ENCODE measurements at places on chromosomes 2 and 18. TPM values are rescaled to one million over a fixed set of nuclear protein-coding genes. Genes with fewer than 3 reads are reported as not detected.

DNA sequence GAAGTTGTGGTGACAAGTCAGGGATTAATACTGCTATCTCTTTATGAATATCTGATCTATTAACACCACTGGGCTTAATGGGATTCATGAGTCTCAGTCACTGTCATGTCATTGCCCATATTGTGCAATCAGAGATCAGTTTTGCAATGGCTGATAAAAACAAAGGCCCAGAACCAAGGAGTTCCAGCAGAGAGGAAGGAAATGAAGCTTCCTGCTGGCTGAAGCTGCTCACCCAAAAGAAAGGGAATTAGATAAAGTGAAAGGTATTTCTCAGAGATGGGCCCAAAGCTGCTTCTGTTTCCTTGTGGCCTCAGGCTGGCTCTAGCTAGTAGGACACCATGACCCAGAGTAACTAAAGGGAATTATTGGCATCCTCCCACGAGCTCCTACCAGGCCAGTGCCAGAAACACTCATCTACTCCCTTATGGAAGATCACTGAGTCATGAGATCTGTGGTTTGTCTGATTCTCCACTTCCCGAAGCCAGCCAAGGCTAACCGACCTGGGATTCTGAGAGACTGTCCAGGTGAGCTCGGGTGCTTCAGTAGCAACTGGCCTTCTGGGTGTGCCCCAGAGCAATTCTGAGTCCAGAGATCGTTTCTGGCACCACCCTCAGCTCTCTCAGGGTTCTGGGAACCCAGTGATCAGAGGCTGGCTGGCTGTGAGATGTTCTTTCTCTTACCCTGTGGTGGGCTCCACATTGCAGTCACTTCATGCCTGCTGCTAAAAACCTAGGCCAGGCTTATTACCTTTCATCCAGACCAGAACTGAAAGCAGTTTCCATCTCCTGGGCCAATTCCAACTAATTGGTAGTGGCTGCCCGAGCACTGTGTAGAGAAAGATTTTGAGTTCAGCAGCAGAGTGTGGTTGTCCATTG, 129.5 kb upstream of the PELI1 start:
- H3K27me3 ChIP-seq = no peaks in the 10 kb centered on the region
- peaks cover under 1% of the 10 kb centered on the region for H3K4me1 ChIP-seq
- no peaks in the 10 kb centered on the region for H3K36me3 ChIP-seq
- H3K27ac ChIP-seq = no peak overlapping the region

DNA sequence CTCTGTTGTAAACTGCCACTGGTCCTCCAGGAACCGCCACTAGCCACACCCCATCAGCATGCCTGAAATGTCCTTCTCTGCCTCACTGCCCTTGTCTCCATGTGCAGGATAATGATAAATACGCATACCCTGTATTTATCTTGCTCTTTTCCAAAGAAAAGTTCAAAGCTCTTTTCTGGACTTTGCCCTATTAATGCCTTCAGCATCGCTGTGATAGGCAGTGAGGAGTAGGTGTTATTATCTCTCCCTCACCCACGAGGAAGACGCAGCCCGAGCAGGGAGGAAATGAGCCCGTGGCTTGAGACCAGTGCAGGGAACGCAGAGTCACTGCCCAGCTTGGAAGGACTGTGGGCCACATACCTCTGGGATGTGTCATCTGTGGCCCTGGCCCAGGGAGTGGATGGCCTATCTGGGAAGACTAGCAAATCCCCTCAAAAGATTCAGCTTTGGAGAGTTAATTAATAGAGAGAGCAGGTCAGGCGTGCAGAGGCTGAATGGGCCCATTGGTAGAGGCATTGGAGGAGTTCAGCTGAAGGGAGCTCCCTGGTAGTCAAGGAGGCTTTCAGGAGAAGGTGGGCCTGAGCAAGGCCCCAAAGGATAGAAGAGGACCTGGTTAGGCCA, 39.5 kb upstream of the MCFD2 start:
- DNase-seq = peak; percentile 92
- no peak overlapping the region for H3K27ac ChIP-seq
- no peaks in the 10 kb centered on the region for H3K27me3 ChIP-seq
- no peak overlapping the region for H3K4me3 ChIP-seq

- H3K4me1 ChIP-seq = no peaks in the 10 kb centered on the region
- no peaks in the 10 kb centered on the region for H3K36me3 ChIP-seq
- H3K27me3 ChIP-seq = no peaks in the 10 kb centered on the region
- no peak overlapping the region for H3K4me3 ChIP-seq
Measured at GRCh38 chr2:27799646-27800010, 28.1 kb downstream of the MRPL33 start.

CD28 gene
- not detected for total RNA-seq

- peak overlapping the region; percentile 74 for H3K4me3 ChIP-seq
- no peak overlapping the region for H3K27ac ChIP-seq
Measured at GRCh38 chr18:21742315-21742687, 1.7 kb downstream of the MIB1 start.

DNA sequence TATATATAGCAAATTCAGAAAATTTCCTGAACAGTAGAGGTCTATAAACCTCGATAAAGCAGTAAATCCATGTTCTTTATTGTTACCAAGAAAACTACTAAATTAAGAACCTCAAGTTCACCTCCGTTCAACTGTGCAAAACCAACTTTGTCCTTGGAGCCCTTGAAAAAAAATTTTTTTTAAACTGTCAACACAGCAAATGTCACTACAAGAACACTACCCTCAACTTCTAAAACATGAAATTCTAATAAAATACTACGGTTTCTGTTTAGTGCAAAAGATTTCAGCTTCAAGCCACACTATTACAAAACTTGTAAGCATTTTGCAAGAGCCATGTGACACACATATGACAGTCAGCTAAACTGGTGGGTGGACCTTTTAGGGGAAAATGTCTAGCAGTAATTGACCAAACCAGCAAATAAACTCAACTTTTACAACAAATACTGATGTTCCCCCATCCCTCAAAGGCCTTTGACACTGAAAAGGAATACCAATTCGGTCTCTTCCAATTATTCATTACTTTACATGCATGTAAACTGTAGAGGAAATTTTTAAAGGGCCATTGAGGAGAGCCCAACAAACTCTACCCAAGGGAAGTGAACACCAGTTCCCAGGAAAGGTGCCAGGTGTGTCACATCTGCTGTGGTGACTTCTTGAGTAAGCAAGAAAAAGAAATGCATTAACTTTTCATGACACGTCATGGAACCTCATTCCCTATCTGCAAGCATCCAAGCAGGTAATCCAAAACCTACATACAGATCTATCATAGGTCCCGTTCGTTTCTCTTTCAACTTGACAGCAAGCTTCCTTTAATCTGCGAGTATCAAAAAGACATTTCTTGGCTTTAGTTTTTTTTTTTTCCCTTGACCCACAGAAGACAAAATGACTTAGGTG, 1.4 kb downstream of the RAB1A start:
- H3K36me3 ChIP-seq = no peaks in the 10 kb centered on the region
- peaks cover 16% of the 10 kb centered on the region for H3K4me1 ChIP-seq
- H3K27ac ChIP-seq = peak overlapping the region; percentile 98
- no peaks in the 10 kb centered on the region for H3K27me3 ChIP-seq
- no peak for DNase-seq

DNA sequence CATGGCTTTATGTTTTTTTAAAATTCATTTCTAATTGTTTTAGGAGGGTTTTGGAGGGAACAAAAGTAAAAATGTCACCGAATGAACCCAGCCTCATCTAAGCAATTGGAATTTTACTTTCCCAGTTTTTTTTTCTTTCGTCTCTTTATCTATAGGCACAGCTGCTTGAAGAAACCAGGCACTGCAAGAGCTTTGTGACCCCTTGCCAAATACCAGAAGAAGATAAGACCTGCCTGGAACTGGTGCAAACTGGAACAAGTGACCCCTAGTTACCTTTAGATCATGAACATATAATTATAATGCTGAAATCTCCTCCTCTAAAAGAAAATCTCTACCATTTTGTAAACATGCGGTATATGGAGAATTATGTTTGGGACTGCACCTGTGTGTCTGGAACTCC, 100.9 kb downstream of the TSN start:
- H3K4me1 ChIP-seq = peaks cover 17% of the 10 kb centered on the region
- DNase-seq = peak; percentile 43
- H3K27ac ChIP-seq = no peak overlapping the region
- H3K36me3 ChIP-seq = no peaks in the 10 kb centered on the region

- H3K4me1 ChIP-seq = no peaks in the 10 kb centered on the region
- no peak overlapping the region for H3K4me3 ChIP-seq
- no peak overlapping the region for H3K27ac ChIP-seq
- peaks cover 55% of the 10 kb centered on the region for H3K36me3 ChIP-seq
Measured at GRCh38 chr18:54284981-54285785, 15.9 kb downstream of the POLI start.

DNA sequence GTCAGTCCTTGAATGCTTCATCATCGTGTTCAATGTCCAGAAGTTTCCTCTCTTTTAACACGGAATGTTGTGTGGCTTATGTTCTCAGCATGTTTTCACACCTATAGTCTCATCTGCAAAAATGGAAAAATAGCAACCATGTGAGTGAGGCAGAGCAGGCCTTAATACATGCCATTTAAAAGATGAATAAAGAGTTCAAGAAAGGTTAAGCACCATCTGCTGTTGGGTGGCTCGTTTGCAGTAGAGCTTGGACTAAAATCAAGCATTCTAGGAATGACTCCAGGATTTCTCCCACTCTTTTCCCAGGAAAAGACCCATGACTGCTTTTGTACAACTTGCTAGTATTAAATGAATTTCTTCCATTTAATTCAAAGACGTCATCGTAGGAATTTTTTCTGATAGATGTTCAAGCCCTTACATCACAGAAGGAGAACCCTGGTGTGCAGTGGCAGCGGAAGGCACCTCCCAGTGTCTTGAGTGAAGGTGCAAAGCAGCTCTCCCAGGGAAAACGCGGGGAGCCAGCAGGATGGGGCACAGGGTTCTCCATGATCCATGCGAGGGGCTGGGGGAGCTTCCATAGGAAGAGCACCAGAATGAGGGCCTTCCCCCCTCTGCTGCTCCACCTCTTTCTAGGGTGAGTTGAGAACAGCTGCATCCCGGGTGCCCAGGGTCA, 9.6 kb downstream of the DCDC2C start:
- H3K36me3 ChIP-seq = no peaks in the 10 kb centered on the region
- no peak overlapping the region for H3K4me3 ChIP-seq
- no peaks in the 10 kb centered on the region for H3K4me1 ChIP-seq
- no peak overlapping the region for H3K27ac ChIP-seq
- H3K27me3 ChIP-seq = no peaks in the 10 kb centered on the region

DNA sequence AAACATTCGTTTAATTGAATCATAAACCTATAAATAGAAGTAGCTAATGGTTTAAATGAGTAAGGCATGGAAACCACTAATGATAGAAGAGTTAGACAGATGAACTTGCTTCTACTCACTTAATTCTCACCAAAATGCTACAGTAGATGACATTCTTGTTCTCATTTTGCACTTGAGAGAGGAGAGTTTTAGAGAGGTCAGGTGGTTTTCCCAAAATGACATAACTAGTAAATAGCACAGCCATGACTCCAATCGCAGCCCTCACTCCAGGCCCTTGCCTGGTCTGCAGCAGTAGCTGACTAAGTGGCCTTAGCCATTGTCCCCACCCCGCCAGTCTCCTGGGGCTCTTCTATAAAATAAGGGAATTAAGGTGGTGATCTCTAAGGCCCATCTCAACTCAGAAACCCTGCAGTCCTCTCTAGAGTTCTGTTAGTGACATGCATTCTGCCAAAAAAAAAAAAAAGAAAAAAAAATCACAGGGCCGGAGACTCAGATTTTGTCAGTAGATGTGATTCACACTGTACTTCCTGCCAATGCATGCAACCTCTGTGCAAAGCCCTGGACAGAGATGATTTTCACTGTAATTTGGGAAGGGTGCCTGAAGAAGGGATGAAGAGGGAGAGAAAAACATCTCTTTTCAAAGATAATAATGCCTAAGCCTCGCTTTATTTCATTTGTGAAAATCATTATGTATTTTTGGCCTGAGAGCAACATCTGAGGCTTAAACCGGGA, 221.8 kb downstream of the ANAPC1 start:
- DNase-seq = peak; percentile 71
- H3K4me1 ChIP-seq = peaks cover 11% of the 10 kb centered on the region
- H3K27ac ChIP-seq = no peak overlapping the region
- no peaks in the 10 kb centered on the region for H3K27me3 ChIP-seq
- no peak overlapping the region for H3K4me3 ChIP-seq
- H3K36me3 ChIP-seq = no peaks in the 10 kb centered on the region

- no peak overlapping the region for H3K4me3 ChIP-seq
- H3K4me1 ChIP-seq = no peaks in the 10 kb centered on the region
- peaks cover 49% of the 10 kb centered on the region for H3K27me3 ChIP-seq
- H3K27ac ChIP-seq = no peak overlapping the region
- H3K36me3 ChIP-seq = no peaks in the 10 kb centered on the region
- no peak for DNase-seq
Measured at GRCh38 chr2:20674974-20675679, 8.2 kb downstream of the GDF7 start.

GRCh38 chr2:96336104-96336775, 674 bp downstream of the NCAPH start:
- DNase-seq = no peak
- no peaks in the 10 kb centered on the region for H3K27me3 ChIP-seq
- H3K4me1 ChIP-seq = peaks cover 4% of the 10 kb centered on the region
- no peak overlapping the region for H3K27ac ChIP-seq

GRCh38 chr2:2107627-2108026, 223.4 kb downstream of the MYT1L start:
- no peaks in the 10 kb centered on the region for H3K4me1 ChIP-seq
- no peaks in the 10 kb centered on the region for H3K36me3 ChIP-seq
- DNase-seq = no peak
- H3K4me3 ChIP-seq = no peak overlapping the region
- H3K27me3 ChIP-seq = no peaks in the 10 kb centered on the region

GRCh38 chr2:223860809-223861738, 23.7 kb upstream of the AP1S3 start:
- H3K4me3 ChIP-seq = no peak overlapping the region
- H3K36me3 ChIP-seq = no peaks in the 10 kb centered on the region
- H3K4me1 ChIP-seq = no peaks in the 10 kb centered on the region

SERPINB11 gene
- total RNA-seq = not detected

CAPG gene
- 14.0 TPM for total RNA-seq

SLC19A3 gene
- 0.04 TPM for total RNA-seq

DNA sequence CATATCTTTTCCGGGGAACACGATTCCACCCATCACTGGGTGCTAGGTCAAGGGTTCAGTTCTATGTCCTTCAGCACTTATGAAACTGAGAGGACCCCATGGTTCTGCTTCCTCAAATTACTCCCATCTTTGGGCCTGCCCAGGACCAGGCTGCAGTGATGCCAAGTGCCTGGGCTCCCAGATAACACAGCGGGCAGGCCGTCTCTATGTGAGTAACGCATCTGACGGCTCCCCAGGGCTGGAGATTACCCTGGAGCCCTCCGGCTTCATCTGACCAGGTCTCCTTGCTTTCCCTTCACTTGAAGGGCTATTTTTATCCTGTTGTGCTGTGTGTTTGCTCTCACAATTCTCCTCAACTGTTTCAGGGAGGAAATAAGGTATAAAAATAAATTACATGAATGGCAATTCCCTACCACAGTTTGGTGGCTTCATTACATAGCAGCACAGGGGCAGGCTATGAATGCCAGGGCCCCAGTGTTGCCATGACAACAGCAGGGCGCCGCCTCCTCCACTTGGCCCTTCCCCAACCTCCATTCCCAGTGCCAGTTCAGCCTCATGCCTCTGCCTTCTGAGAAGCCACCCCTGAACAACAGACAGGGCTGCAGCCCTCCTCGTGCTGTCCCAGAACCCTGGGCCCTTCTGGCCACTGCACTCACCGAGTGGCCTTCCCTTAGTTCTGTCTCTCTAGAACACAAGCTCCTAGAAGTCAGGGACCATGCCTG, 25.4 kb upstream of the TMEM131 start:
- peaks cover 4% of the 10 kb centered on the region for H3K4me1 ChIP-seq
- no peak overlapping the region for H3K27ac ChIP-seq
- no peak overlapping the region for H3K4me3 ChIP-seq
- H3K27me3 ChIP-seq = no peaks in the 10 kb centered on the region

- DNase-seq = no peak
- H3K27me3 ChIP-seq = no peaks in the 10 kb centered on the region
- H3K36me3 ChIP-seq = no peaks in the 10 kb centered on the region
- H3K4me3 ChIP-seq = no peak overlapping the region
Measured at GRCh38 chr2:47026748-47027534, 111.3 kb upstream of the MCFD2 start.

SIGLEC15 gene
- total RNA-seq = 4.2 TPM

TMEFF2 gene
- total RNA-seq = 0.15 TPM

MBP gene
- 0.04 TPM for total RNA-seq

Data from cardiac muscle cell (in vitro differentiated cells and primary cell).